ENCODE measurements at places on chromosomes 11 and 22.

DNA sequence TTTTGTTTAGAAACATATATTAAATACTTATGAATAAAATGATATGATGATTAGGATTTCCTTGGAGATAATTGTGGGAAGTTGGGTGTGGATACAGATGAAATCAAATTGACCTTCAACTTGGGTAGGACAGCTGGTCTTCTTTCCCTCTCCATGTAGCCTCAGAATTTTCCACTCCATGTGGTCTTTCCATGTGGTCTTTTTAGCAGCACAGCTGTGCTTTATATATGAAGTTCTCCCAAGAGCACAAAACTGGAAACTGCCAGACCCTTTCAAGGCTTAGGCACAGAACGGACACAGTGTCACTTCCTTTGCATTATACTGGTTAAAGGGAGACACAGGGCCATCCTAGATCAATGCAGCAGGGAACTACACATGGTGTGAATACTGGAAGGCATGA is 28.6 kb downstream of the FAM76B start:
- no peak for DNase-seq

DNA sequence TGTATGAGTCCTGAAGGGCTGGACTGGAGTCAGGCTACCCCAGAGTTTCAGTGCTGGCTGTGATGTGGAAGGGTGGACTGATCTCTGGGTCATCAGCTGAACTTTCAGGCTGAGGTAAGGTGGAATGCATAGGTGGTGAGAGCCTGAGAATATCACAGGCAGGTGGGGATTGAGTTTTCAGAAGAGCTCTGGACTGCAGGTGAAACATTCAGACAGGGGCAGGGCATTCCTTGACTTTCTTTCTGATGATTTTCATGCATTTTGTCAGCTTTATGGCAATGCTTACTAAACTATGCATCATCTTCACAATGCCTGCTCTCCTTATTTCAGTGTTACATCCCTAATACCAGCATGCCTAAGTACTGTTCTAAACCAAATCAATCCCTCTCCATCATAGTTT is 755.0 kb downstream of the KCNA4 start:
- no peak for DNase-seq

- no peak for DNase-seq
These were observed 150.9 kb upstream of the THY1 start for GRCh38 chr11:119573858-119574257.

DNA sequence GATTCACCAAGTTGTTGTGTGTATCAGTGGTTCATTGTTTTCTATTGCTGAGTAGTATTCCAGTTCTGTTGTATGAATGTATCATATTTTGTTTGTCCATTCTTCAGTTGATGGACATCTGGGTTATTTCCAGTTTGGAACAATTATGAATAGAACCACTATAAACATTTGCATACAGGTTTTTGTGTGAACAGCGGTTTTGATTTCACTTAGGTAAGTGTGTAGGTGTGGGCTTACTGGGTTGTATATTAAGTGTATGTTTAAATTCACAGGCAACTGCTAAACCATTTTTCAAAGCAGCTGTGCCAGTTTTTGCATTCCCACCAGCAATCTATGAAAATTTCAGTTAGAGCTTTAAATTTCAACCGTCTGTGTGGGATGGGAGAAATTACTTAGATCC is 217.8 kb downstream of the NELL1 start:
- no peak for DNase-seq

DNA sequence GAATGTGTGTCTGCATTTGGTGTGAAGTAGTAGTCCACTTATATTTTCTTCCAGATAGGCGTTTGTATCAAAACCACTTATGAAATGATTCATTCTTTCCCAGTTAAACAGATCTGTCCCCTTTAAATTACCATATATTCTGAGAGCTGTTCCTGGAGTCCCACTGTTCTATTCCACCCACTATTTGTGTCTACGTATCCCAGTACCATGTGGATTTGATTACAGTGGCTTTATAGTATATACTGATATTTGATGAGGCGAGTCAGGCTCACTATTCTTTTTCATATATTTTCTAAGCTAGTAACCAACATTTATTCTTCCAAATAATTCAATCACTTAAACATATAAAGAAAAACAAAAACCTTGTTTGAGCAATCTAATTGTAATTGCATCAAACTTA is 81.9 kb upstream of the RASSF10 start:
- DNase-seq = no peak
